ENCODE measurements at places on chromosomes 13 and 19.

- peak; percentile 61 for DNase-seq
Measured at GRCh38 chr19:45645631-45646344, 6.6 kb upstream of the EML2 start.

GRCh38 chr13:54226876-54227275 is 1198.3 kb downstream of the OLFM4 start:
- DNase-seq = no peak

DNA sequence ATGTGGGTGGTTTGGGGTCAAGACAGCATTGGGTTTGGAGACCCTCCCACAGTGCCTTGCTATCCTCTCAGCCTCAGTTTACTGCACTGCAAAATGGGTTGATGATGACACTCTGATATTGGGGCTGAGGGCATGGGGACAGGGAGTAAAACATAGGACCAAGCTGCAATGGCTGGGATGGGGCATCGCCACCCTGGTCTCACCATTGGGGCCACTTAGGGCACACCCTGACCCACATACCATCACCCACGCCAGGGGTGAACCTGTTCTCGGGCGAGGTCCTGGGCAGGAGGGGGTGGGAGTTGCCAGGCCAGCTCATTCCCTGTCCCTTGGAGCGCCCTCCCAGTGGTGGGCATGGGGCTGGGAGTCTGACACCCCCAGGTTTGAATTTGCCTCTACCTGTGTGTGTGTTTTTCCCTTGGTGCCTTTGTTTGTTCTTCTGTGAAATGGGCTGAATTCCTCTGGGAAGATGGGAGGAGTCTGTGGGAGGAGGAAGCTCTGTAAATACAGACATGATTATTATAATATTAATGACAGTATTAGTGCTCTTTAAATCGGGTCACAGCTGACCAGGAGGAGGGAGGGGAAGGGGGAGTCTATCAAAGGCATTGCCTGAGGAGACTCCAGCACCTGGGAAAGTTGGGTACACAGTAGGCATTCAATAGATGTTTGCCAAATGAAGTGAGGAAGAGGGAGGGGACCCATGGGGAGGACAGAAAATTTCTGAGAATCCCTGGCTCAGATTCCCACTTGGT is 2.2 kb upstream of the FCHO1 start:
- DNase-seq = no peak

GRCh38 chr13:110371550-110372465 is 64.7 kb downstream of the COL4A2 start:
- DNase-seq = no peak

DNA sequence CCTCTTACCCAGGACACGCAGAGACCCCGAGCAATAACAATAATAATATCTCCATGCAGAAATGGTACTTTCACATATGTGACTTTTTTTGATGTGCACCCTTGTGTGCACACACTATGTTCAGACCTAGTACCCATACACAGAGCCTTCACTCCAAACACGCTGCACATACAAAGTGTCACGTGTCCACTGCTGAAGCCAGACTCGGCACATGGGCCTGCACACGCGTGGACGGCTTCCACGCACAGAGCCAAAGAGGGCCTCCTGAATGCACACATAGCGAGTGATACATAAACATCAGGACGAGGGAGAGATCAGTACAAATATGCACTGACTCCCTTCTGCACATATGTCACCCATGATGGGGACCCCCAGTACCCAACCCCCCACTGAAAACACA is 41.9 kb upstream of the POU2F2 start:
- no peak for DNase-seq

DNA sequence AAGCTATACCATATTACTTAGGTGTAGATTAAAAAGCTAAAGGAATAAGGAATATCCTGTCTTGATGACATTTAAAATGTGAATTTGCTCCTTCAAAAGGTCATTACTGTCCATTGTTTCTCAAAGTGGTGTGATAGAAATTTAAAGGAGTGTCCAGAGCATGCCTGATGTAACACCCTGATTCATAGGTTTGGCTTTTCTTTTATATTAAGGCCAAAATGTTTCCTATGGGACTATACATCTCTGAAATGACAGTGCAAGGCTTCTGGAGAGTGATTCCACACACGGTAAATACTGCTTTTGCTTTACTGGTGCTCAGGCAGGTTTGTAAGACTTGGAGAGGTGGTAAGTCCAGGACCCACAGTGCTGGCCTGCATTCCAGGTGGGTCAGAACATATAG is 289.9 kb downstream of the RFC3 start:
- no peak for DNase-seq

GRCh38 chr19:10115392-10116084 is 4.0 kb downstream of the P2RY11 start:
- no peak for DNase-seq

GRCh38 chr19:8831373-8831772 is 731 bp downstream of the ZNF558 start:
- no peak for DNase-seq

GRCh38 chr19:47179653-47180310 is 49.1 kb downstream of the SAE1 start:
- DNase-seq = no peak

- DNase-seq = no peak
Measured at GRCh38 chr19:46472592-46472991, 1.2 kb upstream of the PNMA8A start.

- no peak for DNase-seq
Measured at GRCh38 chr13:28268800-28269223, 130.5 kb downstream of the PAN3 start.

DNA sequence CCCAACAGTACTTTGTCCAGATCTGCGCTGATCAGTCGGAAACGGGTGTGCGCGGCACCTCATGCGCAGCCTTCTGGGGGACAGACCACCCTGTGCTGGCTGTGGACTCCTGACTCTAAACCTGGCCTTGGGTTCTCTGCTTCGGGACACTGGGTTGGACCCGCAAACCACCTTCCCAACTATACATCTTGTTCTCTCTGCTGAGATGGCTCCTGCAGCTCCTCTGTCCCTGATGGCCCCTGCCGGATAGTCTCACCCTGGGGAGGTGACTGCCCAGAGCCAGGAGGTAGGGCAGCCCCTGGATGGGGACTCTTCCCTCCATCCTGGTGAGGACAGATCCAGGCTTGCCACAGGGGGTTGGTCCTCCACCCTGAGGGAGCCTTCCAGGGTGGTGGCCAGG is 23.3 kb downstream of the RFX1 start:
- DNase-seq = no peak

DNA sequence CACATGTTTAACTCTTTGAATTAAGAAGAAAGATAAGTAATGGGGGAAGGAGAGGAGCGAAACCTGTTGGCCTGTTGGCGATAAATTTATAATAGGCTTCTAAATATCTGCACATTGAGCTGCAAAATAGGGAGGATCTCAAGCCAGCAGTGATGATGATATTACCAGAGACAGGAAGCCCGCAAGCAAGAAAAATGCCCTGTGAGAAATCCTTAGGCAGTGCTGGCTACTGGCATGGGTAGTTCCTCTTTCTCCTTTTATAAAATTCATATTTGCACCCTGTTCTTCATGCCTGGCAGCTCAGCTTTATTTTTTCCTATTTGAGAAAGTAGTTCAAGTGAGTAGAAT is 858 bp upstream of the USP12 start:
- no peak for DNase-seq

GRCh38 chr13:50829896-50830295 is 13.6 kb downstream of the DLEU7 start:
- DNase-seq = no peak

DNA sequence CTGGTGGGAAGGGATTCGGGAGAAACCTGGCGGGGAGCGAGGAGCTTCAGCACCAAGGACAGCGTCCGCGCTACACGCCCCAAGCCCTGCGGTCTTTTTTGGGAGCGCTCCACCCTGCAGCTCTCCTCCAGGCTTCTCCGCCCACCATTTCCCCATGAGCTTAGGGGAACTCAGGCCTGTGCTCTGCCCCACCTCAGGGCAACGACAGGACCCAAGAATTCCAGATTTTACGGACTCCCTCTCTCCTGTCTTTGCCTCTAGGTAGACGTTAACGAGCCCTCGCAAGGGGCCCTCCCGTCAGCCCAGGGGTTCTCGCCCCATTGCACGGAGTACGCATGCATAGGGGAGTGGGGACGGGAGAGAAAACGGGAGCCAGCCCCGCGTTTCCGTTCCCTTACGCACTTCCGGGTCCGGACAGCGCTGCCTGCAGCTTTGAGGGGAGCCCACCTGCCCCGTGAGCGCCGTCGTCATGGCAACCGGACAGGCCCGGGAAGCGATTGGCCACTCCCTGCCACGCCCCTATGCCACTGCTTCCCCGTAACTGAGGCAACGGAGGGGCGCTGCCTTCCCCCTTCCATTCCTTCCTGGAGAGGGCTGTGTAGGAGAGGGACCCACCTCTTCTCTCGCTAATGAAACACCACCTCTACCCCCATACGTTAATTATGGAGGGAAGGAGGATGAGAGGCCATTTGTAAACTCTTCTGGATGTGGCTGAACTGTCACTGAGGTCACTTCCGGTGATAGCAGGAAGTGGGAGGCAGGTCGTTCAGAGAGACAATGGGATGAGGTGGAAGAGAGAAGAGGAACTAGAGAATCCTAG is 20.8 kb downstream of the NOVA2 start:
- peak; percentile 36 for DNase-seq

DNA sequence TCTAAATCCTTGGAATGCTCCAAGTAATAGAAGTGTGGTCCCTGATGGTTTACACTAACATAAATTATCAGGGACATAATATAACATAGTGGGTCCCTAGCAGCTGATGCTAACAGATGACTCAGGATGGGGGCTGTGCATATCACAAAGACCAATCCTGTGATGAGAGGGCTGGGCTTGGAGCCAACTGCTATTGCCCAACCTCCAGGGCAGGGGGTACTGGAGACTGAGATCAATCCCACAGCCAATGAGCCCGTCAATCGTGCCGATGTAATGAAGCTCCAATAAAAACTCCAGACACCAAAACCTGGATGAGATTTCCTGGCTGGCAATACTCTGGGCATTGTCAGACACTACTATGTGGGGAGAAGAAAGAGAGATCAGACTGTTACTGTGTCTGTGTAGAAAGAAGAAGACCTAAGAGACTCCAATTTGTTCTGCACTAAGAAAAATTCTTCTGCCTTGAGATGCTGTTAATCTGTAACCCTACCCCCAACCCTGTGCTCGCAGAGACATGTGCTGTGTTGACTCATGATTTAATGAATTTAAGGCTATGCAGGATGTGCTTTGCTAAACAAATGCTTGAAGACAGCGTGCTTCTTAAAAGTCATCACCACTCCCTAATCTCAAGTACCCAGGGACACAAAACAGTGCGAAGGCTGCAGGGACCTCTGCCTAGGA is 33.4 kb downstream of the ABCC4 start:
- DNase-seq = no peak

- no peak for DNase-seq
Measured at GRCh38 chr19:6963244-6963852, 57.9 kb downstream of the MBD3L2B start.

DNA sequence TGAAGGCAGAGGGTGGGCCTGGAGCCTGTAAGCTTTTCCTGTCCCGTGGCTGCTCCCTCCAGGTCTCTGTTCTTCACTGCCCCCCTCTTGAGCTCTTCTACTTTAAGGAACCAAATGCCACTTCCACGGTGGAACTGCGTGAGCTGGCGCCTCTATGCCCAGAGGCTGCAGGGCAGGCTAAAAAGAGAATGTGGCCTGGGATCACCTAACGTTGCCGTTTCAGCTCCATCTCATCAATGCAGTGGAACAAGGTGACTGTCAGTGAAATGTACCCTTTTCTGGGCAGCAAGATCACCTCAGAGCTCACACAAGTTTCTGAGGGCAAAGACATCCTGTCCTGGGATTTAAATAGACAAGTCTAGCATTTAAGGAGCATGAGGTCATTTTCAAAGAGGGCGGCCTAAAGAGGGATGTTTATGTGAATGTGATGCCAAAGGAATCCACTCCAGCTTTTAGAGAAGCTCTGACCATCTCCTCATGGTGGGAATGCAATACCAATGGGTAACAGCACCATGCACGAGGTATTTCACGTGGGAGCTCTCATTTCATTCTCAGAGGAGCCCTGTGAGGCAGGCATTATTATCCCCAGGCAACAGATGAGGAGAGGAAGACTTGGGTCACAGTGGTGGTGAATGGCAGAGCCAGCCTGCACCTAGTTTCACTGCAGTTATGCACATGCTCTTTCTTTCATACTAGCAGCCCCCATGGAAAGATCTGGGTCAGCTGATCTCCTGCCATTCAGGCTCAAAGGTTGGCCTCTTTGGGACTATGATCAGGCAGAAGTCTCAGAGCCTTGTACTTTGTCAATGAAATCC is 39.3 kb downstream of the RGCC start:
- no peak for DNase-seq

DNA sequence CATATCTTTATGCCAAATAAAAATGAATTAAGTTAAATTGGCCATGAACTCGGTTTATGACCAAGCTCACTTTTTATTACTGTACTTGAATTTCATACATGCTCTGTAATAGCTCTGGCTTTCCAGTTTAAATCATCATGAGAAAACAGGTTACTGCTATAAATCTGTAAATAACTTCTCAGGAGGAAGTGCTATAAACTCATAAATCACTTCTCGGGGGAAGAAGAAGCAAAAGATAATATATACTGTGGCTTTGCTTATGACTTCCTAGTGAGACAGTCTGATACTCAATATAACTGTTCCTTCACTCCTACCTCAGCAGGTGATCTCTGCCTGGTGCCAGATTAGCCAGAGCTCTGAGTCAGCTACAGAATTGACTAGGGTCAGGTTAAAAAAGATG is 12.5 kb downstream of the SUPT20H start:
- no peak for DNase-seq

DNA sequence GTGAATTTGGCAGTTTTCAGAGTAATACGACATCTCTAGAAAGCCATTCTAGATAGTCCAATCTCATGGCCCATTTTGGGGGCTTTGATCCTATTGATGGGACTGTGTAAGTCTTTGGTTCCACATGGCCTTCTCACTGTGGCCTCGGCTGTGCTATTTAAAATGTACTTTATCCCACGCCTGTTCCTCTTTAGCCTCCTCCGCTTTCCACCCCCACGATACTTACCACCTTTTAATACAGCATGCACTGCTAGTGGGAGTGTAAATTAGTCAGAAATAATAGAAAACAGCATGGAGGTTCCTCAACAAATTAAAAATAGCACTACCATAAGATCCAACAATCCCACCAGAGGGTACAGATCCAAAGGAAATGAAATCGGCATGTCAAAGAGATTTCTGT is 28.3 kb upstream of the CEBPG start:
- DNase-seq = no peak

GRCh38 chr19:55624109-55625003 is at the start of gene ZNF784:
TSS of gene ZNF784 (minus strand) at chr19:55624566. CDS start at chr19:55624561, 5 bp downstream.
- peak; percentile 93 for DNase-seq

DNA sequence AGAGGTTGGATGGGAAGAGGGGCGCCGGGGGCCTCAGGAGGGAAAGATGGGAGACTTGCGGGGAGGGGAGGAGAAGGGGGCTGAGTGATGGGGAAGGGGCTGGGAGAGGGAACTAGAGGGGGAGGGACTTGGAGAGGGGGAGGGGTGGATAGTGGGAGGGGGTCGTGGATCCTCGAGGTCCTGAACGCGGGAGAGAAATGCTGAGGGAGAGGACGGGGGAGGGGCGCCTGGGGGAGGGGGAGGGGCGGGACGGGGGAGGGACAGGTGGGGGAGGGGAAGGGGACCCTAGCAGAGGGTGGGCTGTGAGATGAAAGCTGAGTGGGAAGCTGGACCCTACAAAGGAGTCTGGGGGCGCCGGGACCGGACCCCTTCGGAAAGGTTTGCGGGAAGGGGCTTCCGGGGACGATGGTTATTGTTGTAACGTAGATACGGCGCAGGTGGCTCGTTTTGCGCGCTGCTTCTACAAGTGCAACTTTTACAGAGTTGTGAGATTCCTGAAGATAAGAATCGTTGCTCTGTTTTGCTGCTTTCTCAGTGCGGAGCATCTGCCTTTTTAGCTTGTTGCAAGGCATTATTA is 418 bp downstream of the ZNF444 start:
- peak; percentile 35 for DNase-seq

- no peak for DNase-seq
Measured at GRCh38 chr19:40424637-40425449, 949 bp downstream of the SERTAD1 start.
